NCI-H187 (cell line): ENCODE measurements at places on chromosomes 13 and 19.

DNA sequence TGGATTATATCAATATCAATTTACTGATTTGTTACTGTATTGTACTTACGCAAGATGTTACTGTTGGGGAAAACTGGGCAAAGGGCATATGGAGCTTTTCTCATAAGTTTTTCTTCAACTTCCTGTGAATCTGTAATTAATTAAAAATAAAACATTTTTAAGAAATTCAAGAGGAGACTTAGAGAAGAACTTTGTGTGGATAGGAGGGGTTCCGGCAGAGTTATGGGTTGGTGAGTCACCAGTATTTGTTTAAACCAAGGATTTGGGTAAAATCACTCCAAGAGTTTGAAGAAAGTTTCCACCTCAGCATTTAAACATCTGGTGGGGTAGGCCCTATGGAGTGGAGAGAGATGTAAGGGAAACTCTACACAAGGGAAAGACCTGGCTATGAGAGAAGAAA, 379.6 kb downstream of the TSHZ3 start:
- no peak for DNase-seq

GRCh38 chr13:102293723-102294122, 108.1 kb downstream of the FGF14 start:
- no peak for DNase-seq

- no peak for DNase-seq
Measured at GRCh38 chr13:97866751-97867150, 86.7 kb upstream of the IPO5 start.

GRCh38 chr13:60392131-60392530, 4.9 kb upstream of the TDRD3 start:
- no peak for DNase-seq
